Hematopoietic multipotent progenitor cell treated with erythropoietin and hydrocortisone succinate and interleukin-3 and kit ligand, for 6 days (in vitro differentiated cells): ENCODE measurements at places on chromosomes 7 and 10.

DNA sequence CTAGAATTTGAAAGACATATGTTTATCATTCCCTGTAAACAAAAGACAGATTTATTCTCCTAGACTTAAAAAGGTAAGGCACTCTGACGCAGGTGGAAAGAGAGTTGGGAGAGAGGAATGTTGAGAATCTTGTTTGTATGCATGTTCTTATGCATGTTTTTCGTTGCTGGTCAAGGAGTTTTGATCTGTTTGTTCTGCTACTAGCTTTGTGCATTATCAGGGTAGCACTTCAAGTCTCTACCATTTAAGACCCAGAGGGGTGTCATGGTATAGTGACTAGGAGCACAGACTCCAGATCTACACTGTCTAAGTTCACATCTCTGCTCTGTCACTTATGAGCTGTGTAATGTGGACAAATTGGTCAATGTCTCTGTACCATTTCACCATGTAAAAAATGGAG lies 200.2 kb upstream of the FZD1 start:
- no peak for DNase-seq

- DNase-seq = no peak
Observed at GRCh38 chr7:28999895-29000716, 42.0 kb upstream of the TRIL start.

GRCh38 chr10:79243181-79244067 lies 103.8 kb upstream of the PPIF start:
- DNase-seq = peak; percentile 33

GRCh38 chr10:129809431-129809830 lies 154.6 kb downstream of the EBF3 start:
- DNase-seq = no peak

GRCh38 chr10:66538371-66538770 lies 387.5 kb upstream of the LRRTM3 start:
- no peak for DNase-seq

- no peak for DNase-seq
Observed at GRCh38 chr10:118148247-118148646, 101.5 kb upstream of the RAB11FIP2 start.

DNA sequence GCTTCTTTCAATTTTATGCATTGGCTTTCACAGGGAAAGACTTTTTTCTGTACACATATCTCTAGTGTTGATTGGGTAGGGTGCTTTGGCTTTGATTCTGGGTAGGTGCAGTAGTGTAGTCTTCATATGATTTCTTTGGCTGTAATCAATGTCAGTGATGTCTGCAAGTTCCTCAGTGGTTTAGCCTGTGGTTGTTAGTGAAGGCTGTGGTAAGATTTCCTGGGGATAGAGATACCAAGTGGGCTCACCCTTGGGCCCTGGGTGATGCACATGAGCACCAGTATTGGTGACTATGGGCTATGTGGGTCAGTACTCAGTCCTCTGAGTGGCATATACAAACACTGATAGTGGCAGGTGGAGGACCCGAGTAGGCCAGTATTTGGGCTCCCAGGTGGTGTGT lies 13.0 kb downstream of the GIMAP8 start:
- DNase-seq = no peak

DNA sequence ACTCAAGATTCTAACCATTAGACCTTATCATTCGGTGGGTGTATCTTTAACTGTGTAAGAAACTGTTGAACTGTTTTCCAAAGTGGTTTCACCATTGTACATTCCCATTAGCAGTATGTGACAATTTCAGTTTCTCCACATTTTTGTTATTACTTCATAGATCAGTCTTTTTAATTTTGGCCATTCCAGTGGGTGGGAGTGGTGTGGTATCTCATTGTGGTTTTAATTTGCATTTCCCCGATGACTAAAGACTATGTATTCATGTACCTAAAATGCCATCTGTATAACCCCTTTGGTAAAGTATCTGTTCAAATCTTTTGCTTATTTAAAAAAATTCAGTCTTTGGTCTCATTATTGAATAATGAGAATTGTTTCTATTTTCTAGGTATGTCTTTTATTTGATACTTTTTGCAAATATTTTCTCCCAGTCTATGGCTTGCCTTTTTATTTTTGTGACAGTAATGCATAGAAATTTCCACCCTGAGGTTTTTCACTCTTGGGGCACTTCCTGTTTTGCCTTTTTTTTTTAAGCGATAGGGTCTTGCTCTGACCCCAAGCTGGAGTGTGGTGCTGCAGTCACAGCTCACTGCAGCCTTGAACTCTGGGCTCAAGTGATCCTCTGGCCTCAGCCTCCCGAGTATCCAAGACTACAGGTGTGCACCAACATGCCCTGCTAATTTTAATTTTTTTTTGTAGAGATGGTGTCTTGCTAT lies 141.1 kb upstream of the ITGB1 start:
- no peak for DNase-seq

DNA sequence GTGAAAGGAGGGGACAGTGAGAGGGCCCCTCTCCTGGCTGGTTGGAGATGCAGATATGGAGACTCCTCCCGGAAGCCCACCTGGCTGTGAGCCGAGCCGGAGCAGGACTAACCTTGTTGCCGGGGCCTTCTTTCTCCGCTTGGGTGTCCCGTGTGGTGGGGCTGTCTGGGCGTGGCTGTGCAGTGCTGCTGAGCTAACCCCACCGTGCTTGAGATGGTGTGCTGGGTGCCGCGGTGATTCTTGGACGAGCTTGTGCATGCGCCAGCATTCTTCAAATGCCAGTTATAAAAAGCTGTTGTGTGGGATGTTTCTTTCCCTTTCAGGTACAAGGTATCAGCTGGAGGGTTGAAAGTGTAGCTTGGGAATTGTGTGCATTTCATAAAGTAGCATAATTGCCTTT lies 48.8 kb downstream of the DAGLB start:
- DNase-seq = no peak

DNA sequence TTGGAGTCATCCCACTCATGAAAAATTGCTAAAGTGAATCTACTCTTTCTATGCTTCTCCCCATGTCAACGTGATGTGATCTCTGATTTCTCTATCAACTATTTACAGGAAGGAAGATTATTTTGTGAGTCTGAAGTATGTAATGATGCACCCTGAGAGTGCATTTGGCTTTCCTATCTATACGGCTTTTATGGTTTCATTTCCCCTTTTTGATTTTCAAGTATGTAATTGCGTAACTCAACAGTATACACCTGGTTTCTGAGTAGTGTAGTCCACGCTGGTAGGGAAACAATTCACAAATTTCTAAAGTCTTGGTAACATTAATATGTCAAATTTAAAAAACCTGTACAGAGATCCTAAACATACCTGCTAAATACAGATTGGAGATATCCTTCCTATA lies 194.7 kb upstream of the SEMA3A start:
- no peak for DNase-seq

GRCh38 chr7:139329119-139329518 lies 12.0 kb upstream of the FMC1 start:
- DNase-seq = no peak

GRCh38 chr7:93249491-93250148 lies 17.5 kb downstream of the VPS50 start:
- DNase-seq = no peak

GRCh38 chr10:110118891-110119621 lies 88.3 kb upstream of the MXI1 start:
- no peak for DNase-seq

- DNase-seq = no peak
Observed at GRCh38 chr7:3866277-3866676, 565.2 kb downstream of the SDK1 start.

GRCh38 chr10:131806146-131806545 lies 94.7 kb upstream of the PPP2R2D start:
- DNase-seq = no peak

- no peak for DNase-seq
Observed at GRCh38 chr10:71087622-71088021, 124.7 kb upstream of the UNC5B start.

DNA sequence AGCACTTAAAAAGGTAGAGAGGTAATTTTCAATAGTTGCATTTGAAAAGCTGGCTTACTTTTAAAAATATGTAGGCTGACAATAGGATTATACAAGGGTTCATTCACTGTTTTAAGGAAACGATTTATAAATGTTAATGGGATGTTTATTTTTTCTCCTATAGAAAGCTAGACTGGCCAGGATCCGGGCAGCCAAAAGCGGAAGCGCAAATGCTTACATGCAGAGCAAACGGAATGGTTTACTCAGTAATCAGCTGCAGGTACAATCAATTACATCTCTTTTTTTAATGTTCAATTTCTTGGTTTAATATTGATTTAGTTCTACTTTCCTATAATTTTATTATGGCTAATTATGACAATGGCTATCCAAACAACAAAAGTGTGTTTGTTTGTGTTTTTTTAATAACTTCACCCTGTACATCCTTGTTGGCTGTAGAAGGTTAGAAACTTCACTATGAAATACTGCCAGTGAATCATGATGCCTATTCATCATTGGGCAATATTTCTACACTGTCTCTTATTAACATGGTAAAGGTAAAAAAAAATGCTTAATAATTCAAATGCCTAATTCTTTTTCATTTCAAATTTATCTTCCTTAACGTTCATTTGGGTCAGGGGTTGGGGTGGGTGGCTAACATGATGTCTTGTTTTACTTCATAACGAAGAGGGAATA lies 116.4 kb downstream of the TSPAN12 start:
- no peak for DNase-seq

GRCh38 chr10:97651773-97652172 lies 11.3 kb downstream of the PI4K2A start:
- no peak for DNase-seq

DNA sequence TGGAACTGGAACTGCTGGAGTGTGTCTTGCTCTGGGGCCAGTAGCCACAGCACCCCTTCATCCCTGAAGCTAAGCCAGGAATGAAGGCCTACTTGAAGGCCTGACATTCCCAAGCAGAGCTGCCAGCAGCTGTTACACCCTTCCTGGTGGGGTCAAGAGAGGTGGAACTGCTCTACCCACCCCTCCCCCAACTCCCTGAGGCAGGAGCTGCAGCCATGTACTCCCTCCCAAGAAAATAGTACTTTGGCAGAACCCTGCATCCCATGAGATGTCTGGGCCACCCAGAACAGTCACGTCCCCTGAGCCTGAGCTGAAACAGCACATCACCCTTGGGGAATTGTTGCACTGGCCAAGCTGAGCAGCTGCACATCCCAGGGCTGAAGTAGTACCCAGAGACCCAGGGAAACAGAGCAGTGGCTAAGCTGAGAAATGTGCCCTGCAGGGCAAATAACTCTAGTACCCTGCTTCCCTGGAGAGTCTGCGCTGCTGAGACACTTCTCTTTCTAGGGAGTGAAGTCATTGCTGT lies 63.4 kb upstream of the PLA2G12B start:
- DNase-seq = no peak

DNA sequence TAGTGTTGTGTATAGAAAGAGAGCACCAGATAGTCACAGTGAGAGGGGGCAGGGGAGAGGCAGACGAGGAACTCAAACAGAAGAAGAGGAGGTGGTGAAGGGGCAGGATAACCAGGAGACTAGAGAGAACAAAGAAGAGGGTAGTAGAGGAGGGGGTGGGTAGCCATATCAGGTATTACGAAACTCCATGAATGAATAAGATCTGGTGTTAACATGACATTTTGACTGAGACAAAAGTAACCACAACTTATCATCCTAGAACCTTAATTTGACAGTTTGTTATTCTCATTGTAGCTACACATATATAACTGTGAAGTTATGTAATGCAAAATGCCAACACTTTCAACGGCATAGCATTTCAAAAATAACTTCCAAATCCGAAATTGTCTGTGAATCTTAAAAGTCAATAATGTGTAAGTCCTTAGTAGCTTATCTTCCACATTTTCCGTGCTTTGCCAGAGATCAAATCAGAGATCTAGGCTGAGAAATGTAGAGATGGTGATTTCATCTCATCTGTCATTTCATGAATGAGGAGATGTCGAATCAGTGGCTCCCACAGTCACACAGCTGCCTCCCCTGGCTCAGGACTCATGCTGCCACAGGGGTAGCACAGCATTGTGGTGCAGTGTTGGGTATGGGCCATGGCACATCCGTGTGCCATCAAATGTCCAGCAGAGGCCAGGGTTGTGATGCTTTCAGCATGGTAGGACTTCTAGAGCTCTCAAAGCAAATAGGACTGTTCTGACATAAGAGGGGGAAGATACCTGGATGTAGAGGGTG lies 202.1 kb downstream of the HECW1 start:
- DNase-seq = no peak

DNA sequence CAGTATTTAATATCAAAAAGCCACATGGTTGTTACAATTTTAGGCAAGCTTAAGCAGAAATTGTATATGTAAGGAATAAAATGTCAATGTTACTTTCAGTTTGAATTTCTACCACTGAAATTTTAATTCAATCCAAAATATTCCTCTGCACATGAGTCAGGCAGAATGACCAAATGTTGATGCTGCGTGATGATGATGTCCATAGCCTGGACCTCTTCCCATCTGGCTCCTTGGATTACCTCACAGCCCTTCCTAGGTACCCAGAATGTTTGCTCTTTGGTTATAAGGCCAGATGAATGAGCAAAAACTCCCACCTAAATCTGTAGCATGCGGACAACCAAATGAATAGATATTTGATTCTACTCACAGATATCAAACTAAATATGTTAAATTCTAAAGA lies 258.3 kb upstream of the IMMP2L start:
- no peak for DNase-seq

DNA sequence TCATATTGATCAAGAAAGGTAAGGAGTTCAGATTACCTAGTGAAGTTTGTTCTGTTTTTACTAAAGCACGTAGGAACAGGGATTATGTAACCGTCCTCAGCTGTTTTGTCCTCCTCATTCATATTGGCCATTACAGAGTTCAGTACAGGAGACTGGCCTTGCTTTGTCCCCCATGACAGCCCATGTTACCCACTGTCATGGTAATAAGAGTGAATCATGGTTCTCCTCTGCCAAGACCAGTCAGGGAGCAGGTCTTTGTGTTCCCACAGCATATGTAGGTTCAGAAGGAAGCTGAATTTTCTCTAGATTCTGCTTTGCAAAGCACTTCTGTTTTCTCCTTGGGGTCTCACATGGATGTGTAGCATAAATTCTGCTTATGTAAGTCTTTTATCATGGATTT lies 106.2 kb upstream of the GPR141 start:
- DNase-seq = no peak

- DNase-seq = no peak
Observed at GRCh38 chr10:63375859-63376258, 89.9 kb downstream of the JMJD1C start.

DNA sequence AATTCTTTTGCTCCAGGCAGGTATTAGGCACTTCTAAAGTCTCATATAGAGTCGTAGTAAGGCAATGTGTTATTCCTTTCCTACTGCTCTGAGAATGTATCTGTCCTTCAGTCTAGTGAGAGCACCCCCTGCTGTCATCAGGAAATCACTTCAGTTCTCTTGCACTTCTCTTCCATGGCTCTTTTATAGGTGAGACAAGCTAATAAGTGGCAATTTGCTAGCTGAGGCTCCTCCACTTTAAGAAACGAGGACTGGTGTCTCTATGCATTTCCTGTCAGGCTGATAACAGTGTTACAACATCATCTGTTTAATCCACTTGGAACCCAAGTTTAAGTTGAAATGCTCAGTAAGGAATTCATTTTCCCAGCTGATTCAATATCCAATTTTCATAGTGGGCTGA lies 350.6 kb downstream of the TFEC start:
- peak; percentile 43 for DNase-seq
